ENCODE measurements at places on chromosomes 2 and 18.

- DNase-seq: no peak
Observed at GRCh38 chr2:200860092-200860795, 4.2 kb downstream of the CLK1 start.

- no peak for DNase-seq
Observed at GRCh38 chr2:54041135-54041534, 70.3 kb upstream of the PSME4 start.

- no peak for DNase-seq
Observed at GRCh38 chr2:68124321-68124720, 33.4 kb upstream of the PNO1 start.

- DNase-seq: no peak
Observed at GRCh38 chr2:135641156-135642068, 100.2 kb upstream of the UBXN4 start.

DNA sequence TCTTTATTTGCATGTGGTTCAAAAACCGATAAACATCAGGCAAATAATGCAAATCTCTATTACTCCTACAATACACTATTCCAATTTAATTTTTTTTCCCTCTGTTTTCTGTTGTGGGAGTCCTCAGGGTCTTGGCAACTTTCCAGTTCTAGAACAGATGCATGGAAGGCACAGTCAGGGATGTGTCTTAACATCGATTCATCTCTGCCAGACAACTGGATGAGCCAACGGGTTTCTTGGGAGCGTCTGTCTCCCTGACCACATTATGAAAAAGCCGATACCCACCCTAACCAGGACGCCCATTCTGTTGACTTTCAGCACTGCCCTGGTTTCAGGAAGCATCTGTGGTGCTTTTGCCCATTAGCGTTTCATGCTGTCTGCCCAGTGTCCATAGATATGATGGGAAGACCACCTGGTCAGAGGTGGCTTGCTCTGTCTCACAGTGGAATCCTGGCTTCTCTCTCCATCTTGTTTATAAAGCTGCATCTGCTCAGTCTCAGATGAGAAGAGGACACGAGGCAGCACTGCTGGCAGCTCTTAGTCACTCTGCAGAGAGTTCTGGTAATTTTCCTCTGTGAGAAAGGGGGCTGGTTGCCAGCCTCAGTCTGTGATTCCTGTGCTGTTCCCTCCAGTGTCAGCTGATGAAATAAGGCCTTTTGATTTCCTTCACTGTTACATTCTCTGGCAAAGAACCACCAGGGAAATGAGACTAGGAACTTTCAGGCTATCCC is 57.9 kb upstream of the KCNE4 start:
- DNase-seq: peak; percentile 93

GRCh38 chr18:76619621-76620315 is 124.7 kb upstream of the ZNF516 start:
- peak; percentile 37 for DNase-seq

- DNase-seq: no peak
Observed at GRCh38 chr2:46236876-46237859, 60.0 kb upstream of the EPAS1 start.

DNA sequence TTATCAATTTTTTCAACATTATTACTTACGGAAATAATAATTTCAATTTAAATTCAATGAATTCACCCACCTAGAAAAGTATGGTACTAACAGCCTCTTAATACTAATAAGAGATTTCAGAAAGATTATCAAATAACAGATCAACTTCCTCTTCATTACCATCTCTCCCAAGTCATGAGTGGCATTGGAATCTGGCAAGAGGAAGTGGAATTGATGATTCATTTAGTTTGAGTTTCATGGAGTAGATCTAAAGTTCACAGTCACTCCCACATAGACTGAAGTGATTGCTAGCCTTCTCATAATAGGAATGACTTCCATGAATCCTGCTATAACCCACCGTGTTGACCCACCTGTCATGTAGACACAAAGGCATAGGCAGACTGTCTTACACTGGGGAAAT is 77.7 kb upstream of the WDR75 start:
- DNase-seq: no peak

DNA sequence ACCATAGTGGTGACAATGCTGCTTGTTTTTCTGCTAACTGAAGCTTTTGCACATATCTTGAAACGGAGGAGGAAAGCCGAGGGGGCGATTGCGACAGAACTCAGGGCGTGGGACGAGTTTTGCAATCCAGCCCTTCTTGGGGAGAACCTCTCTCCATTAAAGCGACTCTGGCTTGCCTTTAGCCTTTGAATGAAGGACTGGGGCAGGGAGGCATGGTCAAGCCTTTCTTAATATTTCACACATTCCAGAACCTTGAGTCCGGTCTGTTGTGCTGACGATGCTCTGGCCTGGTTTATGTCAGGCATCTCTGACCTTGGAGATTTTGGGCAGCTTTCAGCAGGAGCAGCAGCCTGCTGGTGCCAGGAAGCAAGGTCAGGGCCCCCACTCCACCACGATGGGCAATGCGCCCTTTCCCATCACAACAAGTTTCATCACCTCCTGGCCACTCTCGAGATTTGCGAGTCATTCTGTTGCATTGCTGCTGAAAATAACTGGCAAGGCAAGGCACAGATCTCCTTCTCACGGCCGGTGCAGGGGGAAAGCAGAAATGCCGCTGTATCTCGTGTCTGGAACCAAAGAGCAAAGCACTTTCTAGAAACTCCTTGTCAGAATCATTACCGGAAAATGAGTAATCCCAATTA is 10.8 kb downstream of the EMILIN2 start:
- DNase-seq: peak; percentile 89

DNA sequence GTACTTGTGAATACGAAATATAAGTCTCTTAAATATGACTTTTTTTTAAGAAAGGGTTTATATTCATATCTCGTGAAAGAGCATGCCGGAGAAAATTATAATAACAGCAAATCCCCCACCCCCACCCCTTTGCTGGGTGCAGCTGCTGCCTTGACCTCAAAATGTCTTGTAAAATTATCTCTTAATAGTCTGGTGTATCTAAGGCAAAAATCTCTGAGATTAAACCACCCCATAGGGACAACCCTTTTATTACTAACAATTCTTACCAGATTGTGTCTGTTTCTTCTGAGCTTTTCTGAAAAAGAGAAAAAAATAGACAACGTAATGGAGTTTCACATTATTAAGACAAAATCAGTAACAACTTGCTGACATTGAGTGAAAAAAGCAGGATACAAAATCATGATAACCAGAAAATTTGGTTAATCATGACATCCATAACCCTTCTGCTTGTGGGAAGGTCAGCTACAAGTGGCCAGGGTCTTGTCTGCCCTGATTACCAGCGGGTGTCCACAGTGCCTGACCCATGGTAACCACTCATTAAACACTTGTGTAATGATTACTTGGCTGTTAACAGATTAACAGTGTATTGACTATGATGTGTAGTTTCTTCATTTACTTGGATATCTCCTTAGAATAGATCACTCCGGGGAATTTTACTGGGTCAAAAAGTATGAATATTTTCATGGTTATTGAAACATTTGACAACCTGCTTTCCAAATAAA is 1.5 kb downstream of the STRADB start:
- DNase-seq: no peak

GRCh38 chr2:152292991-152293390 is 42.0 kb upstream of the FMNL2 start:
- no peak for DNase-seq

- DNase-seq: no peak
Observed at GRCh38 chr2:27967076-27967475, 76.5 kb downstream of the BABAM2 start.

DNA sequence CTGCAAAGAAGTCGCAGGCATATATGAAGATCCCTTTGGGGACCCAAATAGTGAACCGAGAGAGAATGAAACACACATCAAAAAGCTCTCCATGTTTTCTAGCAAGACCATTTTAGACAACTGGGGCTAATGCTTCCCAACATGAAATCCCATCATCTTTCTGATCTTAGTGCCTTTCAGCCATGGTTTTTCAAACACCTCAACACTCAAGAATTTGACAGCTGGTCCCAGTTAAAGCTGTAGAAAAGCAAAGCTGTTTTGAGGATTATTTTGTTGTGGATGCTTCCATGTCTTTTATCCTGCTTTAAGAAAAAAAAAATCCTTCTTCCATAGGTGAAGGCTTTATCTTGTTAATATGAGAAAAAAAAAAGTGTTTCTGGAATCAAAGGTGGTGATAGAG is 259.1 kb downstream of the STK39 start:
- DNase-seq: no peak

GRCh38 chr2:222936705-222937104 is 75.9 kb downstream of the ACSL3 start:
- no peak for DNase-seq

Measured in lower leg skin (tissue), 4 donors.